ENCODE measurements at places on chromosomes 13 and 19.
A peak's percentile ranks its signal among the peaks of the same experiment; 100 is the strongest.

DNA sequence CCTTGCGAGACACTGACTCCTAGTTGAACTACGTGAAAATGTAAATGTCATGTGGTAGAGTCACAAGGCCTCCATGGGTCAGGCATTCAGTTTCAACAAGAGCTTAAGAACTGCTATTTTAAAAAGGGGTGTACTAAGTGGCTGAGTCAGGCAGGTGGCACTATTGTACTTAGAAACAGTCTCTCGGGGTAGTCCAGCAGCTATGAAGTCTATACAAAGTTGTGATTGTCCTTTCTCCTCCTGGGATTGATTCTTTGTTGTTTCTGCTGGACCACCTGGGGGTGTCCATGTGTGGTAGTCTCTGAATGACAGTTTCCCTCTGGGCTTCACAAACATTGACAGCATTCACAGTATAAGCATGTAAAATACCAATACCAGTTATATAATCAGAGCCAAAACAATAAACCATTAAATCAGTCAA, 33.0 kb downstream of the UGGT2 start:
- DNase-seq: no peak

- DNase-seq: no peak
These were observed 20.8 kb upstream of the ASPDH start for GRCh38 chr19:50534478-50534877.

GRCh38 chr13:90447034-90447733, 900.3 kb upstream of the MIR17HG start:
- no peak for DNase-seq

GRCh38 chr13:111259058-111259457, 61.4 kb upstream of the TEX29 start:
- no peak for DNase-seq

DNA sequence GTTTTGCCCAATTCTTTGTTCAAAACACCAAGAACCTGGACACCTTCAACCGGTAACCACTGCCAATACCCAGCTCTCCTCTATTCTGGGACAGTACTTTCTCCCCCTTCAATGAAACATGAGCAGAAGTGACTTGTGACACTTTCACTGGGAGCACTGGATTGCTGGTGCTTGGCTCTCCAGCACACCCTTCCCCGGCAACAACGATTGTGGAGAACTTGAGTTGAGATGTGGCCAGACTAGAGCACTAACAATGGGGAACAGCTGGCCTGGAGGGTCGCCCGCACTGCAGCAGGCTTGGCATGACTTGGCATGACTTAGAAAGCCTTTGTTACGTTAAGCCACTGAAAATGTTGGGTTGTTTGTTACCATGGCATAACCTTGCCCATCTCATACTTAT, 7.5 kb upstream of the B3GLCT start:
- DNase-seq: no peak

GRCh38 chr19:33865306-33865705, 68.6 kb downstream of the KCTD15 start:
- no peak for DNase-seq

GRCh38 chr13:112963641-112964040, 5.4 kb upstream of the MCF2L start:
- no peak for DNase-seq

GRCh38 chr13:30585748-30586262, 31.9 kb upstream of the USPL1 start:
- no peak for DNase-seq

DNA sequence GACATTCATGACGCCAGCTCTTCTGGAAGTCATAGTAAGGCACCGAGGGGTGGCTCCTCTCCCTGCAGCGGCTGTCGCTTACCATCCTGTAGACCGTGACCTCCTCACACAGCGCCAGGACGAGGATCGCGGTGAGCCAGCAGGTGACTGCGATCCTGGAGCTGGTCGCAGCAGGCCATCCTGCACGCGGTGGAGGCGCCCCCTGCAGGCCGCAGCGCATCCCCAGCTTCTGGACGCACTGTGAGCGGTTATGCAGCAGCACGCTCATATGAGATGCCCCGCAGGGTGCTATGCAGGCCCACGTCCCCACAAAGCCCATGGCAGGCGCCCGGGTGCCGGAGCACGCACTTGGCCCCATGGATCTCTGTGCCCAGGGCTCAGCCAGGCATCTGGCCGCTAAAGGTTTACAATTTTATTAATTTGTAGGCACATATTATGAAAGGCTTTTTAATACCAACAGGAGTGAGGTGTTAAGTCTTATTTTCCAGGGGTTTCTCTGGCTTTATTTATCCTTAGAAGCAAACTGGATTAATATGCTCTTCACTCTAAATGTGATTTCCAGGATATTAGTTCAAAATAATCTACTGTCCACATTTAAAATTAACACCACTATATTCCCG, 35.6 kb upstream of the PSPC1 start:
- peak; percentile 55 for DNase-seq

DNA sequence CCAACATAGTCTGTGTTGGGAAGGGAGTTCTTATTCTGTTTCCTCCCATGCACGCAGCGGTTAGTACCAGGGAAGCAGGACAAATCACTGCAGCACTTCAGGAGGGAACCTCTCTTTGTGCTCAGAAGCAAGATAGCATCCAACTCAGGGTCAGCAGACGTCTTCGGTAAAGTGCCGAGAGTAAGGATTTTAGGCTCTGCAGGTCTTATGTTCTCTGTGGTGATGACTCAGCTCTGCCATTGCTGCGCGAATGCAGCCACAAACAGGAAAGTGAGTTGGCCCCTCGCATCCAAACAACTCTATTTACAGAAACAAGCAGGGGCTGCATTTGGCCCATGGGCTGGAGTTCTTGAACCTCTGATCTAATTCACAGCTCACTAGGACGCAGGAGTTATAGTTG, 122.1 kb upstream of the SPATA13 start:
- no peak for DNase-seq

GRCh38 chr19:38433268-38433733, at the start of gene RYR1:
Gene RYR1, plus strand, starts transcription at chr19:38433691. Its CDS starts 139 bp downstream, at chr19:38433830.
- DNase-seq: peak; percentile 69

DNA sequence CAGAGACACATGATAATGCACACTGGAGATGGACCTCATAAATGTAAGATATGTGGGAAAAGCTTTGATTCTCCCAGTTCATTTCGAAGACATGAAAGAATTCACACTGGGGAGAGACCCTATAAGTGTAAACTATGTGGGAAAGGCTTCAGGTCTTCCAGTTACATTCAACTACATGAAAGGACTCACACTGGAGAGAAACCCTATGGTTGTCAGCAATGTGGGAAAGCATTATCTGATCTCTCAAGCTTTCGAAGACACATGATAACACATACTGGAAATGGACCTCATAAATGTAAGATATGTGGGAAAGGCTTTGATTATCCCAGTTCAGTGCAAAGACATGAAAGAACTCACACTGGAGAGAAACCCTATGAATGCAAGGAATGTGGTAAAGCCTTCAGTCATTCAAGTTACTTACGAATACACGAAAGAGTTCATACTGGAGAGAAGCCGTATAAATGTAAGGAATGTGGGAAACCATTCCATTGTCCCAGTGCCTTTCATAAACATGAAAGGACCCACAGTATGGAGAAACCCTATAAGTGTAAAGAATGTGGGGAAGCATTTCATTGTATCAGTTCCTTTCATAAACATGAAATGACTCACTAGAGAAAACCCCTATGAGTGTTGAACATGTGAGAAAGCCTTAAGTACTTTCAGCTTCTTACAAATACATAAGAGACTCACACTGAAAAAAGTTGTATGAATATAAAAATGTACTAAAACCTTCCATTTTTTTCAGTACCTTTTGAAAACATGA, 14.7 kb downstream of the ZNF441 start:
- no peak for DNase-seq

DNA sequence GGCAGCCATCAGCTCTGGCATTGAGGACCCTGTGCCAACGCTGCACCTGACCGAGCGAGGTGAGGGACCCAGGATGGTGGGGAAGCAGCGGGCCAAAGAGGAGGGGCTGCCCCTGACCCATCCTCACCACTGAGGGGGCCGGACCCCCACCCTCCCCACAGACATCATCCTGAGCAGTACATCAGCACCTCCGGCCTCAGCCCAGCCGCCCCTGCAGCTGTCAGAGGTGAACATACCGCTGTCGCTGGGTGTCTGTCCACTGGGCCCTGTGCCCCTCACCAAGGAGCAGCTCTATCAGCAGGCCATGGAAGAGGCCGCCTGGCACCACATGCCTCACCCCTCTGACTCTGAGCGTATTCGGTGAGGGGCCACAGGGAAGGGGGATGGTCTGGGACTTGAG, 7.3 kb downstream of the LENG1 start:
- no peak for DNase-seq

- DNase-seq: no peak
These were observed 2.9 kb upstream of the CERS1 start for GRCh38 chr19:18898607-18899408.

DNA sequence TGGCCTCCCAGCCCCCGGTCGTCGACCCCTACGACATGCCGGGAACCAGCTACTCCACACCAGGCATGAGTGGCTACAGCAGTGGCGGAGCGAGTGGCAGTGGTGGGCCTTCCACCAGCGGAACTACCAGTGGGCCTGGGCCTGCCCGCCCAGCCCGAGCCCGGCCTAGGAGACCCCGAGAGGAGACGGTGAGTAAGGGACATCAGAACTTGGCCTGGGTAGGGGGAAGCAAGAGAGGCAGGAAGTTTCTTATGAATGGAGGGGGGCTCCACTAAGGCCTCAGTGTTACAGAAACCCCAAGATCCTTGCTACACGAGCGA, 2.9 kb downstream of the FOSB start:
- no peak for DNase-seq

DNA sequence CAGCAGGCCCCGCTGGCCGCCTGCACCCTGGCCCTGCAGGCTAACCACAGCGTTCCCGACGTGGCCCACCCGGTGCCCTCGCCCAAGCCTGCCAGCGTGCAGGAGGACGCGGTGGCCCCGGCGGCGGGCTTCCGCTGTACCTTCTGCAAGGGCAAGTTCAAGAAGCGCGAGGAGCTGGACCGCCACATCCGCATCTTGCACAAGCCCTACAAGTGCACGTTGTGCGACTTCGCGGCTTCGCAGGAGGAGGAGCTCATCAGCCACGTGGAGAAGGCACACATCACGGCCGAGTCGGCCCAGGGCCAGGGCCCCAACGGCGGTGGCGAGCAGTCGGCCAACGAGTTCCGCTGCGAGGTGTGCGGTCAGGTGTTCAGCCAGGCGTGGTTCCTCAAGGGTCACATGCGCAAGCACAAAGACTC, 72.1 kb downstream of the ZNF536 start:
- DNase-seq: no peak

DNA sequence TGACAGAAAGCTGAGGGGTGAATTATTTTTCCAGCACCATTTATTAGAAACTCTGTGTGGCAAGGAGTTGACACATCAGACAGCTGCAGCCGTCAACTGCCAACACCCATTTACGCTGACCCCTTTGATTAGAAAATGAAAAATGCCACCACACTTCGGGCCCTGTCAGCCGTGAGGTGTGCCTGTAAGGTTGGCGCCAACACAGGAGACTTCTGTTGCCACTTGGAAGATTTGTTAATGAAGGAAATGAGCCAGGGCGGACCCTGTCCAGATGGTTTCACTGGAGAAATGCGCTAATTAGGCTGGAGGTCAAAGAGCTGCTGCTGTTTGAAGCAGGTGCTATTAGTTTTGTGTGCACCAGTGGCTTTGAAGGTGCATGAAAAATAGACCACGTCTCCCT, 297.5 kb downstream of the MTUS2 start:
- DNase-seq: no peak

GRCh38 chr13:43240278-43240677, 216.9 kb downstream of the DNAJC15 start:
- DNase-seq: no peak
